ENCODE measurements at places on chromosomes 4 and X.

DNA sequence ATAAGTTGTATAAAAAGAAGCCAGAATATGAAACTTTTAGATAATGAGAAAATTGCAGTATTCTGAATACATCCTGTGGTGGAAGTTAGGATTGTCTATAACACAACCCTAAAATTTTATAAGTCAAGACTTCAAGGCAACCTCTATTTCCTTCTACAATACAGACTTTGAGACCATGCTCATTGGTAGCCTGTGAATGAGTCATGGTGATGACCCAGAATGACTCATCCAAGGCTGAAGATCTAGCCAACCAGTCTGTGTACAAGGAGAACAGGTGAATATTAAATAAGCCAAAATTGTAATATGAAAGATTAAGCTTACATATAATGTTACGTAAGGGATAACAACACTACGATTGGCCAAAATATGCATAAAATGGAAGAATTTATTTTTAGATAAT is 475.9 kb upstream of the GALNT7 start:
- no peak for DNase-seq

DNA sequence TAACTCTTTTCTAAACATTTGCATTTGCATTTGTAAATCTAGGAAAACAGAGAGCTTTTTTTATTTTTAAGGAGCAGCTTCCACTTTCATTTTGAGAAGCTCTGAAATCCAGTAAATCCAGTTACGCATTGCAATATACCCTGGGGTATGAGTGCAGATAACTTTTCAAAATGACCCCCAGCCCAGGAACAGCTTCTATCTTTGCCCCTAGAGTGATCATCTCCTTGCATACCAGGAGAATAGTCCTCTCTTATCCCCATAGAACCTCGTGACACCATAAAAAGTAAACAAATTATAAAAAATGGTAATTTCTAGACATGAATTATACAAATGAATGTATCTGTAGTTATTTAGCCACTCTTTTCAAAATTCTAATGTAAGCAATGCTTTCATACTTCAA is 292.2 kb upstream of the GALNT7 start:
- no peak for DNase-seq

DNA sequence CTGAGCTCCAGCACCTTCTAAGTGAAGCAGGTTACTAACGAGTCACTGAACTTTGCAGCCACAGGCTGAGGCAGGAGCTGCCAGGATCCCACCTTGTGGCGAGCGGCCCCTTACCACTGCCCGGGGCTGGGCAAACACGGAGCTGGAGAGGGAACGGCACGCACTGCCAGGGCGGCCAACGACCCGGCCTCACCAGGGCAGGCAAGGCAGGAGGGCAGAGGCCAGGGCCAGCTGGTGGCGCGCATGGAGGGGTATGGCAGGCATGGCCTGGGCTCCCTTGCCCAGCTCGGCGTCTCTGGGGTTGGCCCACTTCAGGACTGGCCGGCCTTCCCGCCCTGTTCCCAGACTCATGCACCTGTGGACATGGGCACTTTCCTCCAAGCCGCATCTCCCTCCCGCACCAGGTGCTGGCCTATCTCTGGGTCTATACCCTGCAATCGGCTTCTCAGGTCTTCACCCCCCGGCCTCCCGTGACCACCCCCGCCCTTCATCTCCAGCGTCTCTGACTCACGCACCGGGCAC is 64.9 kb downstream of the FAM53A start:
- no peak for DNase-seq

DNA sequence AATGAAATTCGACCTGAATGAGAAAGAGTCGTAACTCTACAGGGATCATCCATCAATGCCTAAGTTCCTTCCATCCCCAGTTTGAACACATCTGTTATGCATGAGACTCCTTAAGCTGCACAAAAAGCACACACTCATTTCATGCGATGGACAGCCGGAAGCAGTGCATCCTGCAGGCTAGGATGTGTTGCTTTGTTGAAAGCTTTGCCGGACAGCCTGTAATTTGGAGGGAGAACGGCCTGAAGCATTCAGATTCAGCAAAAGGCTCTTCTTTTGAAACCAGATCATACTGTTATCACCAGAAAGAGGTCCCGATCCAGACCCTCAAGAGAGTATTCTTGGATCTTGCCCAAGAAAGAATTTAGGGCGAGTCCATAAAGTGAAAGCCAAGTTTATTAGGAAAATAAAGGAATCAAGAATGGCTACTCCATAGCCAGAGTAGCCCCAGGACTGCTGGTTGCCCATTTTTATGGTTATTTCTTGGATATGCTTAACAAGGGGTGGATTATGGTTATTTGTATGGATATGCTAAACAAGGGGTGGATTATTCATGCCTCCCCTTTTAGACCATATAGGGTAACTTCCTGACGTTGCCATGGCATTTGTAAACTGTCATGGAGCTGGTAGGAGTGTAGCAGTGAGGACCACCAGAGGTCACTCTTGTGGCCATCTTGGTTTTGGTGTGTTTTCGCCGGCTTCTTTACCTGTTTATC is 48.1 kb upstream of the DHRSX start:
- no peak for DNase-seq

- peak; percentile 63 for DNase-seq
Measured at GRCh38 chr4:41156574-41156973, 57.8 kb downstream of the APBB2 start.

DNA sequence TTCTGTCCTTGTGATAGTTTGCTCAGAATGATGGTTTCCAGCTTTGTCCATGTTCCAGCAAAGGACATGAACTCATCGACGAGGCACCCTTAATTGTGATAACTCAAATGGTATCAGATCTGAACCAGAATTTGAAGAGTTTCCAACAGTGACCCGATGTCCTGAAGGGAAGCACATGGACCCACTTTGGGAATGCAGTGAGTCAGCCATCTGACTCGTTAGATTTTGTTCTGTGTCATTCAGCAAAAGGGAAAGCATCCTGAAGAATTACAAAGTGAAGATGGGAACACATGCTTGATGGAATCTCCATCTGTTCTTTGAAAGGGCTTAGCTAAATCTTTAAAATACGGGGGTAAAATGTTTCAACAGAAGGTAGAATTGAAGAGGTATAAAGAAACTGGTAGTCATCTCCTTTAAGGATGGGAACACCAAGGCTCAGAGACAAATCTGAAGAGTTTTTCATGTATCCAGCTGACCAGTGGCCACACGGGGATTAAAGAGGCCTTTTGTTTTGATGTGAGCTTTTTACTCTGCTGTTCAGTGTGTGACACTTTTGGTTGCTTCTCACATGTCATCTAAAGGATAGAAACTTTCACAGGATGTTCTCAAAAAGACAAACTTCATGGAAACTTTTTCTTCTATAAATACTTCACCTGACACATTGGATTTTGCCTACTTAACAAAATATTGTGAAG is 393.8 kb downstream of the INPP4B start:
- DNase-seq, result peak; percentile 57

DNA sequence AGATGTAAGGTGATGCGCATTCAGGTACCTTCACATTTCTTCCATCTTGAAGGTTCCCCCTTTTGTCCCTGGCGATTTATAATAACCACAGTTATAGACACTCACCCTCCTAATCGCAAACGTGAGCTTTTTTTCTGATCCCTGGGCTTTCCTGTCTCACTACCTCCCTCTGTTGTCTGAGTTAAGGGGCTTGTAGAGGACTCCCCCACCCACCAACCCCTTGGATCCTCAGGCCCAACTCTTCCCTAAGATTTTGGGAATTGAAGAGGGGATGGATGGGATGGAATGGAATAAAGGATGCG is 1.4 kb downstream of the CNKSR2 start:
- no peak for DNase-seq

DNA sequence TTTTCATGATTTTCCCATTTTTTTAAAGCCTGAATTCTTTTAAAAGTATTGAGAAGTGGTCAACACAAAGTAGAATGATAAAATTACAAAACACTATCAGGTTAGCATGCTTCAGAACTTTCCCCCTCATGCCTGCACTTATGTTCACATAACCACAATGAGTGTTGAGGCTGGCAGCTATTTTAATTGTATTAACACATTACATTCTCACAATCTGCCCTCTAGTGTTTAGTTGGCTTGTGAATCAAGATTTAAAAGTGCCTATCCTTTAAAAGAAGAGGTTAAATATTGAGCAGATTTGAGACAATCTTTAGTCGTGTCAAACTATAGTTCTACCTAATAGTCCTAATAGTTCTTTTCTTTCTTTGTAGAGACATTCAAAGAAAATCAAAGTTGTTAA is 93.6 kb upstream of the NAP1L5 start:
- peak; percentile 50 for DNase-seq
